Stimulated activated naive B cell treated with anti-CD40 and anti-IgM and Interleukin-4, amounts not matched to agents 10 μg/mL and 1 μg/mL and 100 μg/mL, for 72 hours (primary cell): ENCODE measurements at places on chromosomes 2 and 18.

- no peak for DNase-seq
Measured at GRCh38 chr2:234684466-234684865, 187.6 kb upstream of the ARL4C start.

DNA sequence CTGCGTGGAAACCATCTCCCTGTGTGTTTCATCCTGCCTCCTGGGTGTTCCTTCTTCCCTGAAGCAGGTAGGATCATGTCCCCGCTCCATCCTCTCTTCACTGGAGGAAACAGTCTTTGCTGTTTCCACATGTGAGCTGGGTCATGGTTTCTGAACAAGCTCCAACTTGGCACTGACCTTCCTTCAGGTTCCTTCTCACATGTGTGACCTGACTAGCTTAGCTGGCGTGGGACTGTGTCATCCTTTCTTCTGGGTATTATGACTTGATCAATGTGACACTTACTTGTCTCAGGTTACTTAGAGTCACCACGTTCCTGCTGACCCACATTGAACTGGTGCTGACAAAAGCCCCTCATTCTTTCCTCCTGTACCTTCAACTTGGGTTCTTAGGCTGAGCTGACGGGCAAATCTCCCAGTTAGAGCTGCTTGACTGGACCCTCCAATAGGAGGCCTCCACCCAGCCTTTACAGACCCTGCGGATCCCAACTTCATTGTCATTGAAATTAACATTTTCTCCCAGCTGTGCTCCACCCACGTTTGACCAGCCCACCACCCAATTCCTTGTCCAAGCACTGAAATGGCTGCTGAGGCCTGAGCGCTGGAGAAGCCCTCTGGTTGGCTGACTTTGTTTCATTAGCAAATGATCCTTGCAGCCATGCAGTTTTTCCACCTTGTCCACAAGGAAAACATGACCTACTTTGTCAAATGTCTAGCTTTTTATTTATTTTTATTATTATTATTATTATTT lies 128.1 kb downstream of the DDX1 start:
- DNase-seq: no peak

GRCh38 chr2:226984750-226985582 lies 149.1 kb downstream of the RHBDD1 start:
- peak; percentile 44 for DNase-seq

DNA sequence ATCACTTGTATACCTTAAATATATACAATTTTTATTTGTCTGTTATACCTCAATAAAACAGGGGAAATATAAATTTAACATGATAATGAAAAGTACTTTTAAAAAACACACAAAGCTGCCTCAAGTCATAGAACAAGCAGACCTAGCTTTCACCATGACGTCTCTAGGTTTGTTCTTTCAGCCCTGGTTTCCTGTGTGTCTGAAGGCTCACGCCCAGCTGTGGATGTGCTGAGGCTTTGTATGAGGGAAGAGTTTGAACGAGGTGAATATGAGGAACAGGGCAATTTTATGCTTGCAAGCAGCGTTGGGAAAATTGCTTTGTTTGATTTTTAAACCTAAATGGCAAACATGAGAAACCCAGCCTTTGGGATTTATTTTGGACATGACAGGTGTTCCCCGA lies 15.3 kb downstream of the SH3RF3 start:
- no peak for DNase-seq

DNA sequence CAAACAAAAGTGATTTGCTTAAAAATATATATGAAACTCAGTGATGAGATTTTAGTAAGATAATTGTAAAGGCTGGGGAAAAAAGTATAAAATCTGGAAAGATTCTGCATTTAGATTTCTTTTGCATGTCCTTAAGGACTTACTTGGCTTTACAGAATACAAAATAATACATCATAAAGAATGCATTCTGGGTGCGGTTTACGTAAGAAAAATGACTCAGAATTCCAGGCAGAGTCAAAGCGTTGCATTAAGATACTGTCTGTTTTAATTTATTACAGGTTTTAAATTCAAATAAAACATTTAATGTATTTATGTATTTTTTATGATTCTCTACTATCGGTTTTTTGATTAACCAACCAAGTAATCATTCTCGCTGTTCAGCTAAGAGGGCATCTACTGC lies 178.0 kb downstream of the SH3BP4 start:
- DNase-seq: no peak

DNA sequence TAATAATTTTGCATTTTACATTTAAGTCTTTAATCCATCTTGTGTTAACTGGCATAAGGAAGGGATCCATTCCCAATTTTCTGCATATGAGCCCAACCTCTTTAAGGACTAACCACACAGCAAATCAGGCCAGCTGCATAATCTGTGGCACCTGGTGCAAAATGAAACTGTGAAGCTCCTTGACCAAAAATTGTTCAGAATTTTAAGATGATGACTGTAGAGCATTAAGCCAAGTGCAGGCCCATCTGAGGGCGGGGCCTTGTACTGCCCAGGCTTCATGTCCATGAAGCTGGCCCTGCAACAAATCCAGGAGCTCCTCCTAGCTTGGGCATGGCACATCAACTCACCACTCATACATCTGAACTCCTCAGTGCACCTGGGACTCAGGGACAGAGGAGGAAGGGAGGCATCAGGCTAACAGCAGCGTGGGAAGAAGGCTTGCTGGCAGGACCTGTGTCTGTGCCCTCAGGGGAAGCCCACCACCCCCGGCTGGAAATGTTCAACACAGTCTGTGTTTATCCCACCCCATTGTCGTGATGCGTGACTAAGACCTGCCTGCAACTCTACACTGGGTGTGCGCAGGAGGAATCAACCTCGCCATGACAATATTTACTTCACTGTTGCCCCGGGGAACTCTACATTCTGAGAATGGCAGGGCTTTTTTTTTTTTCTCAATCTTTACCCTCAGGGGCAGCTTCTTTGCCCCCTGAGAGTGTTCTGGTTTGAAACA lies 128.9 kb upstream of the SIX2 start:
- DNase-seq: no peak

DNA sequence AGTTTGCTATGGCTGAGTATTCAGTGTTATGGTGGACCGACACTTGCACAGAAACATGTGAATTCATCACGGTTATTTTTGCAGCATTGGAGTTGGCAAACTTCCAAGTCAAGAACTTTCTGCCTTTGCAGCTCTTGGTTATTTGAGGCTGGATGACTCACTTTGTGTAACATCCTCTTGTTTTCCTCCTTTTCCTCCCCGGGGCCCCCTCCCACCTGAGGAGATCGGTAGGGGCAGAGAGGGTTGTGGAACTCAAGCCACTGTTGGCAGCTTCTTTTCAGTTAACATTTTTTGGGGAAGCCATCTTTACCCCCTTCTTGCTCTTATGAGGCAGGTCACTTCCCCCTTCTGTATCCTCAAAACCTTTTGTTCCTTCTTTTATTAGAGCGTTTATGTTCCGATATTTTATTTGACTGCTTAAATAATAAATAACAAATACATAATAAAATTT lies 48.6 kb downstream of the DDX1 start:
- no peak for DNase-seq

GRCh38 chr2:180110469-180110868 lies 103.4 kb upstream of the CWC22 start:
- no peak for DNase-seq

- peak; percentile 8 for DNase-seq
Measured at GRCh38 chr18:61554117-61554776, 221.0 kb downstream of the CDH20 start.

- no peak for DNase-seq
Measured at GRCh38 chr18:10168477-10168876, 254.7 kb downstream of the VAPA start.

- DNase-seq: no peak
Measured at GRCh38 chr2:239719791-239720360, 305.3 kb downstream of the NDUFA10 start.

- DNase-seq: no peak
Measured at GRCh38 chr2:56179931-56180330, 3.9 kb upstream of the CCDC85A start.

DNA sequence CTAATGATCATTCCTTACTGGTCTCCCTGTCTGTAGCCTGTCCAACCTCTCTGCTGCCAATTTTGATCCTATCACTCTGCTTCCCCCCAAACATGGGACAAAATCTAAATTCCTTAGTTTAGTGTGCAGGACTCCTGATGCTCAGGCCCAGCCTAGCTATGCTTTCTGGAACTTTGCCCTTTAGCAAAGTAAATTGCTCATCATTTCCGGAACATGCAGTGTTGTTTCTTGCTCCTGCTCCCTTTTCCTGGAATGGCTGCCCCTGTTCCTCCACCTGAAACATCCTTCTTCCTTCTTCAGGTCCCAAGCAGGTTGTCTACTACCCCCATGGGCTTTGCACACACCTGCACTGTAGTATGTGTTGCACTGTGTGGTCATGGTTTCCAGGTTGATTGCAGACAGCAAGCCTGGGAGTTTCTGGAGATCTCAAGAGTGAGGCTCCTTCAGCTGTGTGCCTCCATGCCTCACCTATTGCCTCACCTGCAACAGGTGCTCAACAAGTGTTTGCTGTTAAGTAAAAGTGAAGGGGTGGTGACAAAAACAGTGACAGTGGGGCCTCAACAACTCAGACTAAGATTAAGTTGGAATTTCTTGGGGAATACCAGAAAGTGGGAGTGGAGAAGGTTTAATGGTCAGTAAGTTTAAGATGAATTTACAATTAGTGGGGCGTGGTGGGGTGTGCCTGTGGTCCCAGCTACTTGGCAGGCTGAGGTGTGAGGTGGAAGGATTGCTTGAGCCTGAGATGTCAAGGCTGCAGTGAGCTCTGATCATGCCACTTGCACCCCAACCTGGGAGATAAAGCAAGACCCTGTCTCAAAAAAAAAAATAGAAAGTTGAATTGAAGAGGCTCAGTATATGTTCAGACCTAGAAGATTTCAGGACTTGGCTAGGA lies 120.0 kb downstream of the DNAH6 start:
- DNase-seq: no peak

DNA sequence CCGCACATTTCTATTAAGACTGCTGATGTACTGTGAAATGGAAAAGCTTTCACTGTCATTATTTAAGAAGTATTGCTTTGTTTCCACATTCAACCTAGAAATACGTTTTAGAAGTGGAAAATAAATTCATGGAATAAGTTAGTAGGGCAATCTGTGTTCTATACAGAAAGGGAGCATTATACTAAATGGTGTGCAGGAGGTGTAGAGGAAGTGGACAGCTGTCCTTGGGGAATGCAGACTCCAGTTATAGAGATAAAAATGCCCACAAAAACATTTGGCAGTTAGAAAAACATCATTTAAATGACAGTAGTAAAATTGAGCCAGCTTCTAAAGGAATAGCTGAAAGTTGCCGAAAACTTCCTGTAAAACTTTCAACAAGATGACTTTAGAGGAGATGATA lies 46.8 kb downstream of the PIK3C3 start:
- no peak for DNase-seq

GRCh38 chr2:242034138-242034537 lies 164.6 kb downstream of the RTP5 start:
- no peak for DNase-seq

GRCh38 chr2:152715854-152716428 lies 1.3 kb downstream of the PRPF40A start:
- no peak for DNase-seq
